Progenitor cell of endocrine pancreas (in vitro differentiated cells): ENCODE measurements at places on chromosomes 12 and 14. TPM values are rescaled to one million over a fixed set of nuclear protein-coding genes. Genes with fewer than 3 reads are reported as not detected.

OTOGL gene
- total RNA-seq: 0.11 and 0.31 TPM in 2 replicates

- no peak overlapping the region for H3K27ac ChIP-seq
- no peaks in the 10 kb centered on the region for H3K36me3 ChIP-seq
- H3K4me3 ChIP-seq: no peak overlapping the region
- H3K27me3 ChIP-seq: peaks cover 14% of the 10 kb centered on the region
- no peak for DNase-seq
These were observed 124.2 kb downstream of the GLT1D1 start for GRCh38 chr12:128977441-128977840.

CACNA1C gene
- 11.7 and 13.5 TPM in 2 replicates for total RNA-seq

DNA sequence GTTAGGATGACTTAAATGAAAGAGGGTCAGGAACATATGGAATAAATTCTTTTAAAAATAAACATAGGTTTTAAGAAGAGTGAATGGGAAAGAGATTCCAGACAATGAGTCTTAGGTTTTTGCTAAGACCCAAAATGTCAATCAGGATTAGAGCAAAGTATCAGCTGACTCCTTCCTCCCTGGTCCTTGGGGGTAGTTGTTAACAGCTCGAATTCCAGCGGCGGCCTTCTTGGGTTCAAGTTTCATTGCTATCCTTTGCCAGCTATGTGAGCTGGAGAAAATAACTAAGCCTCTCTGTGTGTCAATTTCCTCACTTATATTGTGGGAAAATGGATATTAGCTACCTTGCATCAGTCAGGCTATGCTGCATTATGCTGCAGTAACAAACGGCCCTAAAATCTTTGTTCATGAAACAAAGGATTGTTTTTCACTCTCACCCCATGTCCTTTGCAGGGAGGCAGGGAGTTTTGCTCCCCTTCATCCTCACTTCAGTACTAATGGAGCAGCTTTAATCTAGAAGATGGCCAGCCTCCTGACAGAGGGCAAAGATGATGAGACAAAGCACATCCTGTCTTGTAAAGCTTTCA, 83.8 kb upstream of the RFLNA start:
- H3K4me3 ChIP-seq: no peak overlapping the region
- H3K4me1 ChIP-seq: no peaks in the 10 kb centered on the region
- peaks cover 25% of the 10 kb centered on the region for H3K27me3 ChIP-seq
- peaks cover 8% of the 10 kb centered on the region for H3K36me3 ChIP-seq

GRCh38 chr12:69000540-69001243, 67.7 kb upstream of the CPM start:
- H3K27me3 ChIP-seq: no peaks in the 10 kb centered on the region
- peak overlapping the region; percentile 53 for H3K27ac ChIP-seq
- DNase-seq: no peak
- peaks cover 2% of the 10 kb centered on the region for H3K36me3 ChIP-seq
- H3K4me1 ChIP-seq: peaks cover 11% of the 10 kb centered on the region

GRCh38 chr12:50609292-50609874, 104.6 kb downstream of the DIP2B start:
- no peaks in the 10 kb centered on the region for H3K27me3 ChIP-seq
- no peak overlapping the region for H3K4me3 ChIP-seq
- no peaks in the 10 kb centered on the region for H3K36me3 ChIP-seq
- peaks cover 8% of the 10 kb centered on the region for H3K4me1 ChIP-seq

GRCh38 chr12:28941248-28941647, 207.8 kb upstream of the FAR2 start:
- no peaks in the 10 kb centered on the region for H3K4me1 ChIP-seq
- H3K4me3 ChIP-seq: no peak overlapping the region
- no peak overlapping the region for H3K27ac ChIP-seq
- DNase-seq: no peak
- H3K36me3 ChIP-seq: no peaks in the 10 kb centered on the region
- H3K27me3 ChIP-seq: no peaks in the 10 kb centered on the region

PTPRB gene
- 0.38 and 0.55 TPM in 2 replicates for total RNA-seq

KIAA0586 gene
- total RNA-seq: 17.7 and 19.8 TPM in 2 replicates

GRCh38 chr12:70080566-70080965, 162.7 kb upstream of the CNOT2 start:
- H3K27ac ChIP-seq: no peak overlapping the region
- DNase-seq: no peak
- H3K4me1 ChIP-seq: peaks cover 2% of the 10 kb centered on the region

SMIM41 gene
- total RNA-seq: not detected in 2 replicates

DNA sequence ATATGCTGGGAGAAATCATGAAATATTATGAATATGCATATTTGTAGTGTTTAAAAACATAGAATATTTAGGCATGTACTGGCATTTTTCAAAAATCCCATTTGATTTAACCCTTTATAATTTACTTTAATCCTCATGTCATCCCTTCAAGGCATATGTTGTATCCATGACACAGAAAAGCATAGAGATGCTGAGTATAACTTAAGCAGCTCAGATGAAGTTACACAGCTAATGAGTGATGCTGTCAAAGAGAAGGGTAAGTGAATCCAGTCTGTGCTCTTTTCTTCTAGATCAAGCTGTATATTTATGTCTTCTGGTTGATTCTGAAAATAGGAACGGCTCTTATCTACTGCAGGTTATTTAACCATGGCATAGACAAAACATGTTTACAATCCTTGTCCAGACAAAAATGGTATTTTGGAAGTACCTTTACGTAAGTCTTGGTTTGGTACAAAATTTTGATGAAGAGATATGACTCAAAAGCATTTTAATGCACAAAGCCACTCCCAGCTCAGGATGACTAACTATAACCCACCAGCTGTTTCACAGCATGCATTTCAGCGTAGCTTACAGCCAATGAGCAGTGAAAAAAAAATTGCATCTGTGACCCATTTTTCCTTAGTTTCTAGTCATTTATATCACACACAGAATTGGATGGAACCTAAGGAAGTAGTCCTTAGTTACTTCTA, 201.7 kb downstream of the STXBP6 start:
- H3K36me3 ChIP-seq: peaks cover 1% of the 10 kb centered on the region
- no peaks in the 10 kb centered on the region for H3K27me3 ChIP-seq

CHGA gene
- total RNA-seq: 1,495 and 1,590 TPM in 2 replicates

DNA sequence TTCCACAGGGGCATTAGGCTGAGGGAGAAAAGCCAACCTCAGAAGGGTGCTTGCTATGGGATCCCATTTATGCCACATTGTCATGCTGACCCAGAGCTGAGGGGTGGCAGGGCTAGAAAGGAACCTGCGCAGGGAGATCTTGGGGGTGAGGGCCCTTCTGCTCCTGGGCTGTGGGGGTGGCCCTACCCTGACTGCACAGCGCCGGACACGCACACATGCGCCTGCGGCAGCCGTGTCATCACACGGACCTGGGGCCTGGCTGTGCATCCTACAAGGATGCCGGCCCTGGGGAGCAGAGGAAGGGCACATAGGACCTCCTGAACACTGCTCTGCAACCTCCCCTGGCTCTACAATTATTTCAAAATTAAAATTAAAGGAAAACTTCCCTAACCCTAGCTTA, 6.9 kb downstream of the CDCA4 start:
- no peak for DNase-seq
- H3K4me1 ChIP-seq: peaks cover 17% of the 10 kb centered on the region
- H3K4me3 ChIP-seq: no peak overlapping the region
- H3K27ac ChIP-seq: peak overlapping the region; percentile 22
- H3K36me3 ChIP-seq: peaks cover 2% of the 10 kb centered on the region

GRCh38 chr14:50064993-50065392, 51.4 kb downstream of the VCPKMT start:
- no peak overlapping the region for H3K27ac ChIP-seq
- H3K4me1 ChIP-seq: peaks cover 27% of the 10 kb centered on the region
- peaks cover 4% of the 10 kb centered on the region for H3K27me3 ChIP-seq
- no peak overlapping the region for H3K4me3 ChIP-seq
- no peak for DNase-seq

GRCh38 chr14:69619012-69619411, 7.6 kb downstream of the SUSD6 start:
- no peak overlapping the region for H3K27ac ChIP-seq
- no peaks in the 10 kb centered on the region for H3K27me3 ChIP-seq

DNA sequence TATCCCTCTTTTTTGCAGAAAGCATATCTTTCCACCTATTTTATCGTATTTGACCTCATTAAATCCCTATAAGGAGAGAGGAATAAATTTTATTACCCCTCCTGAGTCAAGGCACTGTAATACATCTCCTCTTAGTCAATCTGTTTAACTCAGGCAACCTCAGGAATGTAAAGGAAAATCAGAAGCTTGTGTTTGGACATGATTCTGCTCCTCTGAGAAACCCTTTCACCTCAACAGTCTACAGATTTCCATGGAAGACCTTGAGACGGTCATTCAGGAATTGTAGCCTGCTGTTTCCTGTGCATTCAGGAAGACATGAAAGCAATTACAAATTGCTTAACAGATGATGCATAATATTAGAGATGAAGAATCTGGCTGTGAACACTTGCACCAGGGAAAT, 360.8 kb downstream of the PAWR start:
- no peaks in the 10 kb centered on the region for H3K36me3 ChIP-seq
- no peak for DNase-seq
- no peak overlapping the region for H3K4me3 ChIP-seq
- no peak overlapping the region for H3K27ac ChIP-seq

ZC2HC1C gene
- 4.8 and 7.5 TPM in 2 replicates for total RNA-seq

GRCh38 chr14:60485057-60485597, 736 bp downstream of the C14orf39 start:
- peak overlapping the region; percentile 70 for H3K4me3 ChIP-seq
- no peak overlapping the region for H3K27ac ChIP-seq
- H3K27me3 ChIP-seq: peaks cover 20% of the 10 kb centered on the region
- peaks cover 4% of the 10 kb centered on the region for H3K36me3 ChIP-seq
- no peak for DNase-seq

GRCh38 chr12:114913871-114914801, 230.2 kb upstream of the TBX3 start:
- no peak overlapping the region for H3K27ac ChIP-seq
- H3K27me3 ChIP-seq: peaks cover 34% of the 10 kb centered on the region
- DNase-seq: no peak
- no peaks in the 10 kb centered on the region for H3K36me3 ChIP-seq
- H3K4me3 ChIP-seq: no peak overlapping the region

GRCh38 chr12:20364501-20364900, 3.8 kb upstream of the PDE3A start:
- no peak overlapping the region for H3K4me3 ChIP-seq
- DNase-seq: no peak
- H3K27me3 ChIP-seq: no peaks in the 10 kb centered on the region
- peak overlapping the region; percentile 50 for H3K27ac ChIP-seq
- H3K4me1 ChIP-seq: peaks cover 38% of the 10 kb centered on the region
- peaks cover 3% of the 10 kb centered on the region for H3K36me3 ChIP-seq
